ENCODE measurements at places on chromosomes 2 and 18. TPM values are rescaled to one million over a fixed set of nuclear protein-coding genes. Genes with fewer than 3 reads are reported as not detected.
A peak's percentile ranks its signal among the peaks of the same experiment; 100 is the strongest.

The SERPINB3 gene
- polyA plus RNA-seq: not detected

DNA sequence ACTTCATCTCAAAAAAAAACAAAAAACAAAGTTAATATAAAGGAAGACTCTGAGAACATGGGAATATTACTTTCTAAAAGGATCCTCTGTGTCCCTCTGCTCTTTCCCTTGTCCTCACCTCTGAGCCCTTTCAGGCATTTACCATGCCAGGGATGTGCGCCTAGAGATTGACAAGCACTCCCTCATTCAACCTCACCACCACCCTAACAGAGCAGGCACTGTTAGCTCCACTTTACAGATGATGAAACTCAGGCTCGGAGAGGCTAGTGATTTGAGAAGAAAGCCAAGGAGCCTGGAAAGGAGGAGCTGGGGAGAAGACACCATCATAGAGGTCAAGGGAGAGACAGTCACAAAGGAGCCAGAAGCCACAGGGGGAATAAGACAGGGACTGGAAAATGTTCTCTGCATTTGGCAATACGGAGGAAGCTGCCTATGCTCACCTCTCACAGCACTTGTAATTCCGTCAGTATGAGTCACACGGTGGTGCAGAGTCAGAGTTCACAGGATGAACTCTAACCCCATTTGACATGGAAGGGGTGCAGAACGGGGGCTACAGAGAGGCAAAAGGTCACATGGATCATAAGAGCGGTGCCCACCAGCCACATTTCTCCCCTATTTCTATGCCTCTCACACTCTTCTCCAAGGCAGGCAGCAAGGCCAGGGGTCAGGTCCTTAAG is 101.8 kb upstream of the NFU1 start:
- DNase-seq: no peak

GRCh38 chr2:42562474-42563144 is 5.8 kb upstream of the MTA3 start:
- no peak for DNase-seq

DNA sequence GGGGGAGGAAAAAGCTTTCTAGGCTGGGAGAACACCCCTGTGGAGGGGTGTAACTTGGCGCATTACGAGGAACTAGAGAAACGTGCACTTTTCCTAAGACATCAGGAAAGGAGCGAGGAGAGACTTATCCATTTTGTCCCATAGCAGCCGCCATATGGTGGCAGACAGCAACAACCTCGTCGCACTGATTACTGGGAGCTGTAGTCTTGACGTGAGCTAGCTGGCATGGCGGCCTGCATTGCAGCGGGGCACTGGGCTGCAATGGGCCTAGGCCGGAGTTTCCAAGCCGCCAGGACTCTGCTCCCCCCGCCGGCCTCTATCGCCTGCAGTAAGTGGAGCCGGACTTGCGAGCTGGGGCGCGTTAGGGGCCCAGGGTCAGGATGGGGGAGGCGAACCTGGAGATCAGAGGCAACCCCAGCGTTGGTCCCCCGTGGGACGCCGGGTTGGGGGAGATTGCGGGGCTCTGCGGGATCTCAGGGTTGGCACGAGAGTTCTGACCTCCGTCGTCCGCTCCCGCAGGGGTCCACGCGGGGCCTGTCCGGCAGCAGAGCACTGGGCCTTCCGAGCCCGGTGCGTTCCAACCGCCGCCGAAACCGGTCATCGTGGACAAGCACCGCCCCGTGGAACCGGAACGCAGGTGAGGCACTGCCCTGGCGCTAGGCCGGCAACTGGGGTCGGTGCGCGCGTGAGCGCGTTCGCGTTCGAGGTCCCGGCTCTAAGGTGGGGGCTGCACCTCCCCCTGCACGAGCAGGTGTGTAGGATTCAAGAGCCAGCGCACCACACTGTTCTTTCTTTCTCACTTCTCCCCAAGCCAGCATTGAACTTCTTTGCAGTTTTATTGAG is at the start of gene MRPL19:
Gene MRPL19 (plus strand): TSS at position 201 of the 843 bp plus-strand sequence. CDS start 25 bp downstream, at position 226.
- peak; percentile 70 for DNase-seq

DNA sequence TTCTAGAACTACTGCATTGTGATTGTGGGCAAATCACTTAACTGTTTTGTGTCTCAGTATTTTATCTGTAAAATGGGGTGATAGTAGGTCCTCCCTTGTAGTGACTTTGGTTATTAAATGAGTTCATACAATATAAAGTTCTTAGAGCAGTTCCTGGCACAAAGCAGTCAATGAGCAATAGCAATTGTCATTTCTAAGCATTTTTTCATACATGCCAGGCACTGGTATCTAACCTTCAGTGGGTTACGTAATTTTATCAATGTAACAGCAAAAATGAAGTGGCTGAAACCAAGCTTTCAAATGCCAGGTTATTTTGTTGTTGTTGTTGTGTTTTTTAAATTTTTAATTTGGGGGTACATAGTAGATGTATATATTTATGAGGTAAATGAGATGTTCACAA is 401.9 kb downstream of the MEIS1 start:
- no peak for DNase-seq
